Cardiac septum (tissue), 1 donor: ENCODE measurements at places on chromosomes 16 and 17.

DNA sequence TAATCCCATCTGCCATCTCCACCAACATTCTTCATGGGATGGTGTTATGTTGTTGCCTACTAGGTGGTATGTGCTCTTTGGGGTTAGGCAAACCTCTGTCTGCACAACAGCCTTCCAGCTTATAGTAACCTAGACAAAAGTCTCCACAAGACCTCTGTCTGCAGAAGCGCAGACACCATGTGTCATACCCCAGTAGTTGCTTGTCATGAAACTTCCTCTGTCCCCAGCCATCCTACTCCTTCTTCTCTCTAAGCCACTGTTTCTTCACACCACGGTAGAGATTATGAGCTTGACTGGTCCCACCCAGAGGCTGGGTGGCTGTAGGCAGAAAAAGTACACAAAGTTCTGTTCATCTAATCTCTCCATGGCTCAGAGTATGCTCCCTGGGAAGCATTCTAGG, 100.3 kb downstream of the MAF start:
- DNase-seq = no peak

- peak; percentile 94 for DNase-seq
Measured at GRCh38 chr16:30921748-30922419, 1.5 kb upstream of the FBXL19 start.

DNA sequence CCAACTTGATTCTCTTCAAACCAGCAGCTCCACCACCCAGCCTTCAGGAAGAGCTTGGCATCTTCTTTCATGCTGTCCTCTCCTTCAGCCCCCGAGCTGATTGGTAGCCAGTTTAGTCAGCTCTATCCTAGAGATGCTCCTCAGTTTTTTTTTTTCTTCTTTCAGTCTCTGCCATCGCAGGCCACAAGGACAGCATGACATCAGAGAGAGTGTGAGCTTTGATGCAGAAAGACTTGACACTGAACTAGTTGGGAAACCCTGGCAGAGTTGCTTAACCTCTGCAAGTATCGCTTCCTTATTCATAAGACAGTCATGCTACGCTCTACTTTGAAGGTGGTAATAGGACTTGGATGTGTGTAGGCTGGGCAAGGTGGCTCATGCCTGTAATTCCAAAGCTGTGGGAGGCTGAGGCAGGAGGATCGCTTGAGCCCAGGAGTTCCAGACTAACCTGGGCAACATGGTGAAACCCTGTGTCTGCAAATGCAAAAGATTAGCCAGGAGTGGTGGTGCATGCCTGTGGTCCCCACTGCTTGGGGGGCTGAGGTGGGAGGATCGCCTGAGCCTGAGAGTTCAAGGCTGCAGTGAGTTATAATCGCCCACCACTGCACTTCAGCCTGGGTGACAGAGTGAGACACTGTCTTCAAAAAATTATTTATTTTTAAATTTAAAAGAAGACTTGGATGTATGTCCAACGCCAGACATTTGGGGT, 2.6 kb downstream of the CD300LB start:
- peak; percentile 80 for DNase-seq

DNA sequence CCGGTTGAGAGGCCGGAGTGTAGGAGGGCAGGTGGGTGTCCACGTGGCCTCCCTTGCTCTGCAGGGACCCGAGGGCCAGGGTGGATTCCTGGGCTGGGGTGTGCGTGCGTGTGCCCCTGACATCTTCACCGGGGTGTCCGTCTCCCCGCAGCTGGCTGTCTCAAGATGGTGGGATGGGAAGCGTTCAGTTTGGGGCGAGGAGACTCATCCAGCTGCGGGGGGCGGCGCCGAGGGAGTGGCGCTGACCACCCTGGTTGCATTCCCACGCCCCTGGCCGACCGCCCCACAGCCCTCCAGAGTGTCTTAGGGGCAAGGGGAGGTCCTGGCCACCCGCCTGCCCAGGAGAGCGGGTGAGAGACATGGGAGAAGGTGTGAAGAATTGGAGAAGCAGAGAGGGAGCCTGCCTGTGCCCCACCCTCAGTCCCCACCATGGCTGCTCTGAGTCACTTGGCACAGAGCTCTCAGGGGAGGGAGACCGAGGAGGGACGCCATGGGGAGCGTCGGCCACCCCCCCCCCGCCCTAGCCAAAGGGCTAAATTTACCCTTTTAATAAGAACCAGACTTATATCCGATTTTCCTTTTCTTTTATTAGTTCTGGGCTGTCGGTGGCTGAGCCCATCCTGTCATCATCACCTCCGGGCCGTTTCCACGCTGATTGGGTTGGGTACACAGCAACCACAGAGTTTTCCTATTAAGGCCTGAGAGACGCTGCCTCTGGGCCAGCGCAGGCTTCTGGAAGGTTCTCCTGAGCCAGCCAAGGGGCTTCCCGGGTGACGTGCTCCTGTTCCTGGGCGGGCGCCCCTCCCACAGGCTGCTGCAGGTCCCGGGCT, 22.0 kb downstream of the BAHCC1 start:
- no peak for DNase-seq

DNA sequence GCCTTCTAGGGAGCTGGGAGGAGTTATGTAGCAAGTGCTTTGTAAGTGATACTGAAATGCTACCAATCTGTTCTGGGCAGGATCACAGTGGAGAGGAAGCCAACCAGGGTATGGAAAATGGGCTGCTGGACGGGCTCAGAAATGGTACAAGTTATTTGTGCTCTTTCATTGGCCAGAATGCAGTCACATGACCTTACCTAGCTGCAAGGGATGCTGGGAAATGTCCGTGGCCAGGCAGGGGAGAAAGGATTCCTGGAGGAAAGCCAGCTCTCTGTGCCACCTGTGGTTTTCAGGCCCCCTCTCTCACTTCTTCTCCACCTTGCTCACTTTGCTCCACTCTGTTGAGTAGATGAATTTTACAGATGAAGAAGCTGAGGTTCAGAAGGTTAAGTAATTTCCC, 4.8 kb downstream of the EEF2K start:
- DNase-seq = no peak

GRCh38 chr16:61879306-61879705, 156.9 kb downstream of the CDH8 start:
- DNase-seq = no peak
